ENCODE measurements at places on chromosomes 3 and 15. TPM values are rescaled to one million over a fixed set of nuclear protein-coding genes. Genes with fewer than 3 reads are reported as not detected.

DNA sequence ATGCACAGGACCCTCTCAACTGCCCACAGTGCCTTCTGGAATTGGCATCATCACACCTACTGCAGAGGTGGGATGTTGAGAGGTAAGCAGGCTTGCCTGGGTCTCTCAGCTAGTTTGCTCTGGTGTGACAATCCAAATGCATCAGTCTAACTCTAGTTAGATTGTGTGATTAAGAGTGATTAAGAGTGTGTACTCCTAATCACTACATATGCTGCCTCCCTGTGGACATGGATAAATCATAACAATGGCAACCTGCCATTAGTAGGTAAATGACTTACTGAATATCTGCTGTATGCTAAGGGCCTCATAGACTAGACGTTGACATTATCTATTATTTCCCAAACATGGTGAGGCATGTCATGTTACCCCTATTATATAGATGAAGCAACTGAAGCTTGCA lies 342.1 kb downstream of the OCA2 start:
- H3K27ac ChIP-seq, result no peak overlapping the region
- no peak overlapping the region for H3K4me3 ChIP-seq
- no peaks in the 10 kb centered on the region for H3K27me3 ChIP-seq
- H3K36me3 ChIP-seq, result no peaks in the 10 kb centered on the region
- no peaks in the 10 kb centered on the region for H3K4me1 ChIP-seq

LSG1 gene
- 33.1 TPM for total RNA-seq

DNA sequence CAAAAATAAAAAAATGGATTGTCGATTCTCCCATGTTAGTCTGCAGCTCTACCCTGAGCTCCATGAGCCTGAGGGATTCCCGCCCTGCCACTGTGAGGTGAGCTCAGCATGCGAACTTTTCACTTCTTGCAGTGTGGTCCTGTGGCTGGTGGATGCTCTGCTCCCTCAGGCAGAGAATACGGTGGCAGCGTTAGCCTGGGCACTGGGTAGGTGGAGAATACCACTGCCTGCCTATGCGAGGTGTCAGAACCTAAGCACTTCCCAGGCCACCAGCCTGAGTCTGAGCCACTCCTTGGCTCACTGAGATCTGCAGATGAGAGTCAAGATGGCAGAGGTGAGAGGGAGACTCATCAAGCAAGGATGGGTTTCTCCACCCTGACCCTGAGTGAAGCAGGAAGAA lies 70.1 kb downstream of the ITGB5 start:
- DNase-seq, result no peak
- H3K27ac ChIP-seq, result no peak overlapping the region
- H3K4me3 ChIP-seq, result no peak overlapping the region
- peaks cover 51% of the 10 kb centered on the region for H3K36me3 ChIP-seq
- no peaks in the 10 kb centered on the region for H3K4me1 ChIP-seq

MAP1A gene
- 2.9 TPM for total RNA-seq

SST gene
- total RNA-seq, result not detected

GRCh38 chr3:172581757-172582166 lies 58.5 kb upstream of the TNFSF10 start:
- peaks cover 60% of the 10 kb centered on the region for H3K4me1 ChIP-seq
- DNase-seq, result no peak
- H3K27ac ChIP-seq, result peak overlapping the region; percentile 75
- no peaks in the 10 kb centered on the region for H3K27me3 ChIP-seq
- no peak overlapping the region for H3K4me3 ChIP-seq

STXBP5L gene
- total RNA-seq, result 0.34 TPM

GRCh38 chr15:87874896-87875711 lies 381.4 kb downstream of the NTRK3 start:
- H3K27me3 ChIP-seq, result no peaks in the 10 kb centered on the region
- peak; percentile 69 for DNase-seq
- H3K4me3 ChIP-seq, result no peak overlapping the region
- no peak overlapping the region for H3K27ac ChIP-seq

GRCh38 chr15:53827355-53827754 lies 67.9 kb upstream of the WDR72 start:
- no peaks in the 10 kb centered on the region for H3K27me3 ChIP-seq
- H3K27ac ChIP-seq, result no peak overlapping the region
- no peaks in the 10 kb centered on the region for H3K4me1 ChIP-seq
- no peak overlapping the region for H3K4me3 ChIP-seq

GRCh38 chr15:60635507-60636352 lies 156.8 kb upstream of the ICE2 start:
- H3K36me3 ChIP-seq, result no peaks in the 10 kb centered on the region
- H3K27me3 ChIP-seq, result no peaks in the 10 kb centered on the region
- peaks cover 23% of the 10 kb centered on the region for H3K4me1 ChIP-seq
- H3K4me3 ChIP-seq, result no peak overlapping the region

GRCh38 chr3:33956776-33957175 lies 158.3 kb downstream of the PDCD6IP start:
- H3K4me1 ChIP-seq, result no peaks in the 10 kb centered on the region
- H3K36me3 ChIP-seq, result no peaks in the 10 kb centered on the region
- no peak overlapping the region for H3K4me3 ChIP-seq

DNA sequence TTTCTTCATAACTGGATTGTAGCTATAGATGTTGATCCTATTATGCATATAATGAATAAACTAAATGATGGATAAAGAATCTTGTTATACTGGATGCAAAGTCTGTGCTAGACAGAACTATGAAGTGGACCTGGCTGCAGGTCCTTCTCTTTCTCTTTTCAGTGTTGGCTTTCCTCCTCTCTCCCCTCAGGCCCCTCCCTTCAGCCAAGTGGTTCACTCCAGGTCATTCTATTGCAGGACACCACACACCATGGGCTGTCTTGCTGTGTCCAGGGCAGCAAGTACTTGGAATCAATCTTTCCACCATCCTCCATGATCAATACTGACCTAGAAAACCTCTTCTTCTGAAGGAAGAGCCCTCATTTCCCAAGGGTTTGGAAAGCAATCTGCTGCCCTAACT lies 20.3 kb downstream of the EIF4E3 start:
- H3K4me1 ChIP-seq, result peaks cover 63% of the 10 kb centered on the region
- no peaks in the 10 kb centered on the region for H3K27me3 ChIP-seq
- H3K4me3 ChIP-seq, result no peak overlapping the region
- DNase-seq, result no peak
- H3K36me3 ChIP-seq, result peaks cover 3% of the 10 kb centered on the region

DNA sequence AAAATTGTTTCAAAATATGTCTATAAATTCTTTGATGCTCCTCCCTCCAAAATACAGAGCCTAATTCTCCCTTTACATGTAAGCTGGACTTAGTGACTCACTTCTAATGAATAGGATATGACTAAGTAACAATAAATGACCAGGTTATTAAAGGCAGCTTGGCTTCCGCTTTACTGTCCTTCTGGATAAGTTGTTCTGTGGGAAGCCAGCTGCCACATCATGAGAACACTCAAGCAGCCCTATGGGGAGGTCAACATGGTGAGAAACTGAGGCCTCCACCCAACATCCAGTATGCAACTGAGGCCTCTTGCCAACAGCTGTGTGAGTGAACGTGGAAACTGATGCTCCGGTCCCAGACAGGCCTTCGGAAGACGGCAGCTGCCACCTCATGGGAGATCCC lies 247.3 kb upstream of the CHRM5 start:
- H3K27ac ChIP-seq, result no peak overlapping the region
- H3K36me3 ChIP-seq, result no peaks in the 10 kb centered on the region
- H3K27me3 ChIP-seq, result no peaks in the 10 kb centered on the region
- no peak overlapping the region for H3K4me3 ChIP-seq
- DNase-seq, result no peak
- no peaks in the 10 kb centered on the region for H3K4me1 ChIP-seq

C3orf20 gene
- total RNA-seq, result 0.77 TPM

APOD gene
- 3.2 TPM for total RNA-seq

DNA sequence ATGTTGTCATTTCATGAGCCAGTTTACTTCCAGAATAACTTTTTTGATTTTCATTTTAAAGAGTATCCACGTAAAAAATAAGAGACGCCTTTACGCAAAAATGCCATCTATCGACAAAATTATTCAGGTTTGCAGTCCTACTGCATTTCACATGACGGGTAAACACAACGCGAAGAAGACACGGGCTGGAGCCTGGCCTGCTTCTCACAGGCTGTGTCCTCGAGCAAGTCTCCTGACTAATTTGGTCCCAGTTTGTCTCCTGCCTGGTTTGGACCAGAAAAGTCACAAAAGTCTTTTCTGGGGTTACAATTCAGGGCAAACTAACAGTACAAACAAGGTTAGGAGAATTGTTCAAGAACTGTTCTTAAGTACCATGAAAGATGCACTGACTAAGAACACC lies 51.7 kb downstream of the CHSY1 start:
- H3K4me3 ChIP-seq, result no peak overlapping the region
- no peaks in the 10 kb centered on the region for H3K36me3 ChIP-seq
- H3K4me1 ChIP-seq, result peaks cover 54% of the 10 kb centered on the region
- H3K27me3 ChIP-seq, result no peaks in the 10 kb centered on the region
- no peak for DNase-seq
- peak overlapping the region; percentile 71 for H3K27ac ChIP-seq

DIPK2A gene
- total RNA-seq, result 23.8 TPM

- H3K36me3 ChIP-seq, result peaks cover 49% of the 10 kb centered on the region
- H3K27me3 ChIP-seq, result no peaks in the 10 kb centered on the region
- no peak overlapping the region for H3K27ac ChIP-seq
These were observed 104.4 kb downstream of the HERC1 start for GRCh38 chr15:63729115-63729884.

DNA sequence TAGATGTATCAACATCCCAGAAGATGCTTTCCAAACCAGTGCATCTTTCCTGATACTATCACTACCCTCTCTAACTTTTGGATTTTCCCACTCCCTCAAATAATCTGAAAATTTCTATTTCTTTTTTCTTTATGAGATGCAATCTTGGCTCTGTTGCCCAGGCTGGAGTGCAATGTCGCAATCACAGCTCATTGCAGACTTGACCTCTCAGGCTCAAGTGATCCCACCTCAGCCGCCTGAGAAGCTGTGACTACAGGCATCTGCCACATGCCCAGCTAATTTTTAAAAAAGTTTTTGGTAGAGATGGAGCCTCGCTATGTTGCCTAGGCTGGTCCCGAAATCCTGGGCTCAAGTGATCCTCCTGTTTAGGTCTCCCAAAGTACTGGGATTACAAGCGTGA lies 239.7 kb downstream of the SUCLG2 start:
- no peak overlapping the region for H3K4me3 ChIP-seq
- no peaks in the 10 kb centered on the region for H3K4me1 ChIP-seq
- peaks cover 4% of the 10 kb centered on the region for H3K36me3 ChIP-seq
- no peaks in the 10 kb centered on the region for H3K27me3 ChIP-seq
- H3K27ac ChIP-seq, result no peak overlapping the region

DNA sequence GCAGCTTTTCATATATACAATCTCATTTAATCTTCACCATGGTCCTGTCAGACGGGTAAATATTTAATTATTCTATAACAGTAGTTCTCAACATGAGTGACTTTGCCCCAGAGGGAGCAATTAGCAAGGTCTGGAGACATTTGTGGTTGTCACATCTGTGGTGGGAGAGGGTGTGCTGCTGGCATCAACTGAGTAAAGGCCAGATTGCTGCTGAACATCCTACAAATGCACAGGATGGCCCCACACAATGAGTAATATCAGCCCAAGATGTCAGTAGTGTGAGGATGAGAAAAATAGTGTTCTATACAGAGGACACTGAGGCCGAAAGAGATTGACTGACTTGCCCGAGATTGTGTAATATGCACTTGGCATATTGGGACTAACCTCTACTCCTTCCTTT lies 156.0 kb downstream of the AGBL1 start:
- no peak overlapping the region for H3K4me3 ChIP-seq
- no peaks in the 10 kb centered on the region for H3K4me1 ChIP-seq
- no peak for DNase-seq
- H3K27me3 ChIP-seq, result peaks cover 11% of the 10 kb centered on the region
- H3K27ac ChIP-seq, result no peak overlapping the region

FSD2 gene
- not detected for total RNA-seq

MOBP gene
- not detected for total RNA-seq

HDC gene
- 2.7 TPM for total RNA-seq

DNA sequence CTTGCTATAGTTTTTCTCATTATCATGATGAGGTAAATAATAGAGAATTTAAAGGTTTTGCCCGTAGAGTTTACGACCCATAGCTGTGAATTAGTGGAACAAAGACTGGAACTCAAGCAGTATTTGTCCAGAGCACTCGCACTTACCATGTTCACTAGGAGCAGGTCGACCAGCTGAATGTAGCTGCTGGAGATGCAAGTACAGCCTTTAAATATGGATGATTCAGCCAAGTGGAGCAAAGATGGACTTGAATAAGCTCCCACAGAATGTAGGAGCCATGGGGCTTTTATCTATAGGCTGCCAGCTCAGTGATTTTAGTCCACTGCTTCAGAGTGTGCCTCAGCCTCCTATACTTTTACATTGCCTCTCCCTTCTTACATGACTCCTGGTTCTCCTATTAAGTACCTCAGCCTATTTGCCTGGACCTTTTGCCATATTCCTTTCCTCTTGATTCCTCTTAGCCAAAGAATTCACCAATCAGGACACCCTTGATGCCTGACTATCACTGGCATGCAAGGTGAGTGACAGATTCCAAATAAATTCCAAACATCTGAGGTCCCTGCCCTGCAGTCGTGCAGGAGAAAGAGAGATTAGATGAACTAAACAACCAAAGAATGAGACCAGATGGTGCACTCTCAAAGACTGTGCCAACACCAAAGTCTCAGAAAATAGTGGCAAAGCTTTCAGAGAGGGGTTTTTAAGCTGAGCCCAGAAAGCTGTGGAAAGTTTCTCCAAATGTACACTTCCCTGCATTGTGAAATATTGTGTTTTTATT lies 3.9 kb downstream of the MKRN3 start:
- H3K4me3 ChIP-seq, result no peak overlapping the region
- H3K4me1 ChIP-seq, result no peaks in the 10 kb centered on the region
- no peaks in the 10 kb centered on the region for H3K36me3 ChIP-seq
- H3K27ac ChIP-seq, result no peak overlapping the region
- H3K27me3 ChIP-seq, result no peaks in the 10 kb centered on the region
- no peak for DNase-seq

- H3K4me1 ChIP-seq, result peaks cover 81% of the 10 kb centered on the region
- DNase-seq, result peak; percentile 73
- H3K4me3 ChIP-seq, result no peak overlapping the region
- H3K27ac ChIP-seq, result peak overlapping the region; percentile 78
- H3K27me3 ChIP-seq, result no peaks in the 10 kb centered on the region
- H3K36me3 ChIP-seq, result peaks cover 13% of the 10 kb centered on the region
These were observed 152.8 kb downstream of the RBPMS2 start for GRCh38 chr15:64622410-64623260.

GP5 gene
- total RNA-seq, result 1.3 TPM

- no peak overlapping the region for H3K27ac ChIP-seq
- no peaks in the 10 kb centered on the region for H3K36me3 ChIP-seq
These were observed 96.5 kb downstream of the KCNAB1 start for GRCh38 chr3:156216852-156217251.

DNA sequence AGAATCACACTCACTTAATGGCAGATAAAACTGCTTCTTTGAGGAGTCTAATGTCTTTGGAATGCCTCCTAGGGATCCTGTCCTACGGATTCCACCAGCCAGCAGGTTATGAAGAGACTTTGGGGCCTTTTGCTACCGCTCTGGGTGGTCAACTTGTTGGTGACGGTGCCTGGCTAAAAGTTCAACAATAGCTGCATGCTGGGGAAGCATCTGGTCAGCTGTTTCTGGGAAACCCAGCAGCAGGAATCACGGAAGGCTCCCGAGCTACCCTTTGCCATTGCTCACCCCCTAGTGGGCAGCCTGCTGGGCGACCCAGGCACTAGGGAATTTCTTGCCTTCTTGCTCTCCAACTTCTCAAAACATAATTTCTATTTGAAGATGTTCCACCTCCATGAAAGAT lies 263.3 kb downstream of the NEK10 start:
- H3K4me1 ChIP-seq, result no peaks in the 10 kb centered on the region
- no peaks in the 10 kb centered on the region for H3K27me3 ChIP-seq
- no peaks in the 10 kb centered on the region for H3K36me3 ChIP-seq

P2RY14 gene
- total RNA-seq, result 3.5 TPM
